ENCODE measurements at places on chromosomes 5 and 9.

GRCh38 chr9:107759009-107759822 lies 269.6 kb upstream of the KLF4 start:
- H3K4me3 ChIP-seq = no peak overlapping the region
- H3K36me3 ChIP-seq = peaks cover 3% of the 10 kb centered on the region
- peaks cover 5% of the 10 kb centered on the region for H3K27me3 ChIP-seq
- H3K4me1 ChIP-seq = peaks cover 3% of the 10 kb centered on the region
- H3K27ac ChIP-seq = no peak overlapping the region
- no peak for DNase-seq

DNA sequence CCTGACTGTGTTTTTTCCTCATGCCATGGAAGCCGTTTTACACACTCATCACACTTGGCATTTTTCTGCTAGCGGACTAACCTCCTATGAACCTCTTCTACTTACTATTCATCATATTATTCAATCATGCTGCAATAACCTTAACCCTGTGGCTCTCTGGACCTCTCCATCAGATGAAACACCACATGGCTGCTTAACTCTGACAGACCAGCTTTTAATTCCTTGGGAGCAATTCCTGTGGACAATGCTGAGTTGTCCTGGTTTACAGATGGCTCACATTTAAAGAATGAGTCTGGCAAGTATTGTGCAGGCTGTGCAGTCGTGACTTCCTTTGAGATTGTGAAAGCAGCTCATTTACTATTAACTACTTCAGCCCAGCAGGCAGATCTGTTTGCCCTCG lies 9.0 kb downstream of the OR1J1 start:
- H3K27me3 ChIP-seq = peaks cover 12% of the 10 kb centered on the region
- peaks cover 6% of the 10 kb centered on the region for H3K4me1 ChIP-seq
- H3K4me3 ChIP-seq = no peak overlapping the region
- DNase-seq = no peak
- no peak overlapping the region for H3K27ac ChIP-seq

GRCh38 chr5:172479034-172479783 lies 24.9 kb upstream of the SH3PXD2B start:
- no peaks in the 10 kb centered on the region for H3K4me1 ChIP-seq
- DNase-seq = no peak
- H3K36me3 ChIP-seq = no peaks in the 10 kb centered on the region
- peaks cover 5% of the 10 kb centered on the region for H3K27me3 ChIP-seq

GRCh38 chr9:130669965-130670364 lies 5.6 kb downstream of the PRDM12 start:
- DNase-seq = no peak
- peaks cover 12% of the 10 kb centered on the region for H3K27me3 ChIP-seq
- H3K4me3 ChIP-seq = no peak overlapping the region
- H3K4me1 ChIP-seq = peaks cover 3% of the 10 kb centered on the region
- no peak overlapping the region for H3K27ac ChIP-seq

DNA sequence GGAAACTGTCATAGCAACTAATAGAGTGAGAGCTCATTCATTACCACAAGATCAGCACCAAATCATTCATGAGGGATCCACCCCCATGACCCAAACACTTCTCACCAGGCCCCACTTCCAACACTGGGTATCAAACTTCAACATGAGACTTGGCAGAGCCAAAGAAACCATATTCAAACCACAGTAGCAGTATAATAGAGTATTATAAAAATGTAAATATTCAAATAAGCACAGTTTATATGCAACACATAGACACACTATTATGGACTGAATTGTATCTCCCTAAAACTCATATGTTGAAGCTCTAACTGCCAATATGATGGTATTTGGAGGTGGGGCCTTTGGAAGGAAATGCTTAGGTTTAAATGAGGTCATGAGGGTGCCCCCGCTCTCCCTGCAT lies 240.5 kb downstream of the CWC27 start:
- H3K36me3 ChIP-seq = peaks cover 6% of the 10 kb centered on the region
- H3K4me1 ChIP-seq = no peaks in the 10 kb centered on the region
- no peaks in the 10 kb centered on the region for H3K27me3 ChIP-seq
- no peak overlapping the region for H3K27ac ChIP-seq
- H3K4me3 ChIP-seq = no peak overlapping the region

DNA sequence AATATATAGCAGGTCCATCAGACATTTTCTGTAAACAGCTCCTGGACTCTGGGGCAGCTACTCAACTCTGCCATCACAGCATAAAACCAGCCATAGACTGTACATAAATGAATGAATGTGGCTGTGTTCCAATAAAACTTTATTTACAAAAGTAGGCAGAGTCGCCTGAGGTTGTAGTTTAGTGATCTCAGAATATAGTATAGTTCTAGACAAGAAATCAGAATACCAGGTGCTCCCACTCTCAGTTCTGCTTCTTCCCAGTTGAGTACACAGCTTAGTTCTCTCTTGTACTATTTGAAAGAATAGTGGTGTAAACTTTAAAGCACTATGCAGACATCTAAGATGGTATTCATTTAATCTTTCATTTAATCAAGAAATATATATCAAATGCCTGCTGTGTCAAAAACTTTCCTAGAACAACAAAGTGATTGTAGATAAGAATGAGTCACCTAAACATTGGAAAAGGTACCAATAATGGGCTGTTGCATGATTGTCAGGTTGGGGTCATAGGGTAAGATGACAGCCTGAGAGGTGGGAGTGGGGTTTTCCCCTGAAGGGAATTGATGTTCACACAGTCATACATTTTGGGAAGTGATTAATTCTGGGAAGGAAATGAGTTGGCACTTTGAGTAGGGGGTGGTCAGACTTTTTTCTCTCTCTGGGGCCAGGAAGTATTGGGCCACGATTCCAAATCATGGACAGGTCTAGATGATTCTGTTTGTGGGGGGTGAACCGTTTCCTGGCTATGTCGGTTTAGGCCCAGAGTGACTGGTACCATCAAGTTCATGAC lies 37.0 kb downstream of the TNFSF8 start:
- H3K27me3 ChIP-seq = no peaks in the 10 kb centered on the region
- no peaks in the 10 kb centered on the region for H3K36me3 ChIP-seq
- peak overlapping the region; percentile 6 for H3K4me3 ChIP-seq
- H3K4me1 ChIP-seq = peaks cover 43% of the 10 kb centered on the region
- peak; percentile 22 for DNase-seq

Data from memory B cell (primary cell).